Stimulated activated naive B cell treated with anti-CD40 and anti-IgM and Interleukin-4, amounts not matched to agents 10 μg/mL and 1 μg/mL and 100 μg/mL, for 72 hours (primary cell): ENCODE measurements at places on chromosomes 7 and 10.

GRCh38 chr10:43203448-43204041, 63.3 kb downstream of the RASGEF1A start:
- peaks cover 4% of the 10 kb centered on the region for H3K4me1 ChIP-seq
- H3K36me3 ChIP-seq: no peaks in the 10 kb centered on the region
- H3K4me3 ChIP-seq: peak overlapping the region; percentile 61
- no peak for DNase-seq
- no peak overlapping the region for H3K27ac ChIP-seq
- no peaks in the 10 kb centered on the region for H3K27me3 ChIP-seq

DNA sequence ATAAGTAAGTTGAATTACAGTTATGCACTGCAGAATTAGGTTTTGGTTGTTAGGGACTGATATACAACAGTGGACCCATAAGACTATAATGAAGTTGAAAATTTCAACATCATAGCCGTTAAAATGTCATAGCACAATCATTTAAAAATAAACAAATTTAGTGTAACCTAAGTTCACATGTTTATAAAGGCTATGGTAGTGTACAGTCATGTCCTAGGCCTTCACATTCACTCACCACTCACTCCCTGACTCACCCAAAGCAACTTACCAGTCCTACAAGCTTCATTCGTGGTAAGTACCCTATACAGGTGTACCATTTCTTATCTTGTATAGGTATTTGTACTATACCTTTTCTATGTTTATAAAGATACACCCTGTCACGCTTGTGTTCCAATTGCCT, 113.7 kb downstream of the RAB11FIP2 start:
- no peak for DNase-seq
- H3K4me1 ChIP-seq: no peaks in the 10 kb centered on the region
- H3K4me3 ChIP-seq: no peak overlapping the region
- H3K36me3 ChIP-seq: no peaks in the 10 kb centered on the region
- no peak overlapping the region for H3K27ac ChIP-seq

GRCh38 chr7:157132796-157133195, 5.9 kb upstream of the UBE3C start:
- H3K4me3 ChIP-seq: no peak overlapping the region
- no peaks in the 10 kb centered on the region for H3K36me3 ChIP-seq
- H3K4me1 ChIP-seq: peaks cover 4% of the 10 kb centered on the region

GRCh38 chr7:84191261-84191660, 3.3 kb downstream of the SEMA3A start:
- peaks cover 10% of the 10 kb centered on the region for H3K27me3 ChIP-seq
- DNase-seq: no peak
- H3K4me3 ChIP-seq: no peak overlapping the region
- H3K36me3 ChIP-seq: no peaks in the 10 kb centered on the region
- H3K4me1 ChIP-seq: peaks cover 18% of the 10 kb centered on the region

GRCh38 chr10:104630731-104631130, 10.4 kb upstream of the SORCS3 start:
- no peaks in the 10 kb centered on the region for H3K36me3 ChIP-seq
- peaks cover 17% of the 10 kb centered on the region for H3K27me3 ChIP-seq
- no peaks in the 10 kb centered on the region for H3K4me1 ChIP-seq
- no peak for DNase-seq
- H3K4me3 ChIP-seq: no peak overlapping the region
- H3K27ac ChIP-seq: no peak overlapping the region

DNA sequence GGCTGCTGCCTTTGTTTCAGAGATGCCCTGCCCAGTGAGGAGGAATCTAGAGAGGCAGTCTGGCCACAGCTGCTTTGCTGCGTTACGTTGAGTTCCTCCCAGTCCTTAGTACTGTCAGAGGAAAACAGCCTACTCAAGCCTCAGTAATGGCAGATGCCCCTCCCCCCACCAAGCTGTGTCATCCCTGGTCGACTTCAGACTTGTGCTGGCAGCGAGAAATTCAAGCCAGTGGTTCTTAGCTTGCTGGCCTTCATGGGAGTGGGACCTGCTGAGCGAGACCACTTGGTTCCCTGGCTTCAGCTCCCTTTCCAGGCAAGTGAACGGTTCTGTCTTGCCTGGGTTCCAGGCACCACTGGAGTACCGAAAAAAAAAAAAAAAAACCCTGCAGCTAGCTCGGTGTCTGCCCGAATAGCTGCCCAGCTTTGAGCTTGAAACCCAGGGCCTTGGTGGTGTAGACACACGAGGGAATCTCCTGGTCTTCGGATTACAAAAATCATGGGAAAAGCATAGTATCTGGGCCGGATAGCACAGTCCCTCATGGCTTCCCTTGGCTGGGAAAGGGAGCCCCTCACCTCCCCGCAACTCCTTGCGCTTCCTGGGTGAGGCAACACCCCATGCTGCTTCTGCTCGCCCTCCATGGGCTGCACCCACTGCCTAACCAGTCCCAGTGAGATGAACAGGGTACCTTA, 9.1 kb downstream of the SDHAF3 start:
- H3K27me3 ChIP-seq: no peaks in the 10 kb centered on the region
- H3K27ac ChIP-seq: no peak overlapping the region
- no peak overlapping the region for H3K4me3 ChIP-seq
- peaks cover 19% of the 10 kb centered on the region for H3K4me1 ChIP-seq

- no peak overlapping the region for H3K4me3 ChIP-seq
- no peaks in the 10 kb centered on the region for H3K4me1 ChIP-seq
- DNase-seq: no peak
- no peaks in the 10 kb centered on the region for H3K36me3 ChIP-seq
- H3K27me3 ChIP-seq: no peaks in the 10 kb centered on the region
Observed at GRCh38 chr7:14242175-14242574, 252.7 kb upstream of the ETV1 start.

DNA sequence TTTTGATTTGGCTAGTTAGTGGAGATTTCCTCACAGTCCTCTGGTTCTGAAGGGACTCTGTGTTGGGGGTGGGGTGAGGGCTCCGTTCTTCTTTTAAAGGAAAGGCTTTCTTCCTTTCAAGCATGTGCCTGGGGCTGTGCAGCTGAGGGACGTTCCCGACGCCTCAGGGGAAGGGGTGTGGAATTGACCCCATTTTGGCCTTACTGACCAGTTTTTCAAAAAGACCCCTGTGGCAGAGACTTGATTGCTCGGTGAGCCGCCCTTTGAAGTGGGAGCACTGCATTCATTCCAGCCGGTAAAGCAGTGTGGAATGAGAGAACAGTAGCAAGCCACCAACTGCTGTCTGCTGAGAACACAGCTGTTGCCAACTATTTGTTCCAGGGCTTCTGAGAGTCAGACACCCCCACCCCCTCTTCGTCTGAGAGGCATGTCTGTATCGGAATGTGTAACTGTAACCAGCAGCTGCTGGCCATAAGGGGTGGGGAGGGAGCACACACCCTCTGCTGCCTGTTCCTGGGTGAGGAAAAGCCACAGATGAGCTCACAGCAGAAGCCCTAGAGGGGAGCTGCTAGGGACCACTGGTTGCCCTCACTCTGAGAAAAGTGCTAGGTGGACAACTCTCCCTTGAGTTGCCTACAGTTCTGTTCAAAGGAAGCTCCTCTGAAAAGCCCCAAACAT, 33.2 kb downstream of the WBP1L start:
- no peaks in the 10 kb centered on the region for H3K27me3 ChIP-seq
- no peak for DNase-seq
- no peak overlapping the region for H3K27ac ChIP-seq

- H3K4me3 ChIP-seq: no peak within 1 kb of the TSS
- no peak within 1 kb of the TSS for H3K27ac ChIP-seq
- no peaks in the 10 kb centered on the region for H3K27me3 ChIP-seq
Observed at GRCh38 chr7:1555813-1556543, at the start of gene TMEM184A. TSS of gene TMEM184A (minus strand) at chr7:1556205. CDS start at chr7:1555484, 721 bp downstream.

DNA sequence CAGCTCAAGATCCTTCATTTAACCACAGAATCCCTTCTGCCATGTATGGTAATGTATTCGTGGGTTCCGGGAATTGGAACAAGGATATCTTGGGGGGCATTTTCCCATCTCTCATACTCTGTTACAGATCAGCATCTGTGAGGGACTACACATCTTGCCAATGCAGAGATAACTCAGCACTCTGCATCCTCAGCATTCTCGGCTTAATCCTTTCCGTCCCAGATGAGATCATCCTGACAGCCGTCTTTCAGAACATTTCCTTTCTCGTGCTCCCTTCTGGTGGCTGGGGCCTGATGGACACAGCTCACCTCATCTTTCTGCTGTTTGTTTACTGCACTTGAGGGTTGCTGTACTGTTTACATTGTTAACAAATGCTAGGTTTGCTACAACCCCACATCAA, 25.3 kb downstream of the FKBP6 start:
- H3K27me3 ChIP-seq: peaks cover 6% of the 10 kb centered on the region
- H3K4me3 ChIP-seq: no peak overlapping the region
- H3K4me1 ChIP-seq: peaks cover 6% of the 10 kb centered on the region
- H3K27ac ChIP-seq: no peak overlapping the region
- H3K36me3 ChIP-seq: peaks cover 5% of the 10 kb centered on the region
- DNase-seq: no peak

GRCh38 chr10:21311426-21311825, 214.1 kb downstream of the SKIDA1 start:
- H3K36me3 ChIP-seq: no peaks in the 10 kb centered on the region
- H3K4me1 ChIP-seq: no peaks in the 10 kb centered on the region
- H3K27me3 ChIP-seq: no peaks in the 10 kb centered on the region
- no peak overlapping the region for H3K4me3 ChIP-seq

- H3K27me3 ChIP-seq: no peaks in the 10 kb centered on the region
- no peaks in the 10 kb centered on the region for H3K36me3 ChIP-seq
- no peak for DNase-seq
- no peak overlapping the region for H3K27ac ChIP-seq
- no peaks in the 10 kb centered on the region for H3K4me1 ChIP-seq
Observed at GRCh38 chr10:71547876-71548846, 151.4 kb downstream of the CDH23 start.

DNA sequence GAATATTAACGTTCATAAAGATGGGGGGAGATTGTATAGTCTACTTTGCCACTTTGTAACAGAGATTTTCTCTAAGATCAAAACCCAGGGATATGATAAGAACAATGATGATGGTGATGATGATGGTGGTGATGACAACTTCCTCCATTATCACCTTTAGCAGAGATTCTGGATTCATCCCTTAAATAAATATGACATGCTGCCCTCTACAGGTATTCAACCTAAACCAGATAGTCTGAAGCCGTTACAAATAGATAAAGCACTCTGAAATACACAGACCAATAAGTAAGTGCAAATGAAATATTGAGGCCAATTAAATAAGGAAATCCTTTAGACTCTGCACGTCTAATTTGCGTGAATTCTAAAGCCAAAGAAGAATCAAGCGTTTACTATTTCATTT, 211.5 kb downstream of the CREB5 start:
- H3K4me3 ChIP-seq: no peak overlapping the region
- H3K36me3 ChIP-seq: no peaks in the 10 kb centered on the region
- no peak overlapping the region for H3K27ac ChIP-seq
- peaks cover 9% of the 10 kb centered on the region for H3K27me3 ChIP-seq
- DNase-seq: no peak
- no peaks in the 10 kb centered on the region for H3K4me1 ChIP-seq

GRCh38 chr10:125531465-125531864, 151.5 kb downstream of the TEX36 start:
- H3K4me1 ChIP-seq: no peaks in the 10 kb centered on the region
- no peaks in the 10 kb centered on the region for H3K36me3 ChIP-seq
- H3K4me3 ChIP-seq: no peak overlapping the region
- H3K27ac ChIP-seq: no peak overlapping the region

GRCh38 chr7:47440320-47440719, 141.6 kb downstream of the TNS3 start:
- no peak overlapping the region for H3K4me3 ChIP-seq
- H3K4me1 ChIP-seq: peaks cover 7% of the 10 kb centered on the region
- no peak for DNase-seq
- no peaks in the 10 kb centered on the region for H3K27me3 ChIP-seq
- H3K27ac ChIP-seq: no peak overlapping the region

DNA sequence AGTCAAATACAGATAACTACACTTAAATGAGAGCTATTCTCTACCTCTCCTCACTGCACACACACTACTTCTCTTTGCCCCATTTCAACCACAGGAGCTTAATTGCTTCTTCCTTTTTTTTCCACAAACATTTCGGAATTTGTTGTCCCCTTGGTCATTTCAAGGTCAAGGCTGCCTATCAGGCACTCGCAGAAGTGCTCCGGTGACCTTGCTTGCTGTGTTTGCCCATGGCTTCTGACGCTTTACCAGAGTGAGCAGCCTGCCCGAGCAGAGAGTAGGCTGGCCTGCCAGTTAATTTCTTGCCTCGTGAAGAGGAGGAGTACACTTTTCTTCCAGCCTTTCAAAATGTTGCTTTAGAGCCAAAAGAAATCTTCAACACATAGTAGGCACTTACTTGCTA, 297.1 kb upstream of the LRGUK start:
- DNase-seq: no peak
- no peaks in the 10 kb centered on the region for H3K4me1 ChIP-seq
- peaks cover 32% of the 10 kb centered on the region for H3K36me3 ChIP-seq
- no peak overlapping the region for H3K4me3 ChIP-seq
- H3K27me3 ChIP-seq: no peaks in the 10 kb centered on the region
- no peak overlapping the region for H3K27ac ChIP-seq

DNA sequence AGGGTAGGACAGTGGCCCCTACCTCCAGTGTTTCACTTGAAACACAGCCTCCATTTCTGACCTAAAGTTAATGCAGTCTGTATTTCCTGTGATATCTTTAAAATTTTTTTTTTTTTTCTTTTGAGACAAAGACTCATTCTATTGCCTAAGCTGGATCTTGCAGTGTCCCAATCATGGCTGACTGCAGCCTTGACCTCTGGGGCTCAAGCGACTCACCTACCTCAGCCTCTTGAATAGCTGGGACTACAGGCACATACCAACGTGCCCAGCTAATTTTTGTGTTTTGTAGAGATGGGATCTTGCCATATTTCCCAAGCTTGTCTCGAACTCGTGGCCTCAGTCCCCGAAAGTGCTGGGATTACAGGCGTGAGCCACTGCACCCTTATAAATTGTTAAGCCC, 16.7 kb upstream of the MGAM2 start:
- H3K27me3 ChIP-seq: no peaks in the 10 kb centered on the region
- no peaks in the 10 kb centered on the region for H3K4me1 ChIP-seq
- no peak overlapping the region for H3K27ac ChIP-seq
- H3K36me3 ChIP-seq: no peaks in the 10 kb centered on the region

- H3K4me1 ChIP-seq: peaks cover 14% of the 10 kb centered on the region
- H3K4me3 ChIP-seq: no peak overlapping the region
- H3K27ac ChIP-seq: peak overlapping the region; percentile 89
Observed at GRCh38 chr7:1890289-1891235, 220.5 kb downstream of the ELFN1 start.

DNA sequence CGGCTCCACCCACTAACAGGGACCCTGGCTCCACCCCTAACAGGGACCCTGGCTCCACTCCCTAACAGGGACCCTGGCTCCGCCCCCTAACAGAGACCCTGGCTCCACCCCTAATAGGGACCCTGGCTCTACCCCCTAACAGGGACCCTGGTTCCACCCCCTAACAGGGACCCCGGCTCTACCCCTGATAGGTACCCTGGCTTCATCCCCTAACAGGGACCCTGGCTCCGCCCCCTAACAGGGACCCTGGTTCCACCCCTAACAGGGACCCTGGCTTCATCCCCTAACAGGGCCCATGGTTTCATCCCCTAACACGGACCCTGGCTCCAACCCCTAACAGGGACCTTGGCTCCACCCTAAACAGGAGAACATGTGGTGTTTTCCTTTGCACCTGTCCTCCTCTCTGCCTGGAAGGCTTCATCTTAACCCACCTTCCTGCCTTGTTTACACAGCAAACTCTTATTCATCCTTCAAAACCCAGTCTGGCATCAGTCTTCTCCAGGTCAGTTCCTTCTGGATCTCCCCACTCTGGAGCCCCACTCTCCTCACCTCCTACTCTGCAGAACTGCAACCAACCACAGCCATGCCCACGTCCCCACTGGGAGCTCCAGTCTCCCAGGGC, 58.0 kb downstream of the CHST15 start:
- H3K36me3 ChIP-seq: peaks cover 7% of the 10 kb centered on the region
- no peak for DNase-seq
- H3K4me3 ChIP-seq: peak overlapping the region; percentile 78
- no peaks in the 10 kb centered on the region for H3K27me3 ChIP-seq

- H3K36me3 ChIP-seq: no peaks in the 10 kb centered on the region
- no peaks in the 10 kb centered on the region for H3K4me1 ChIP-seq
- H3K27me3 ChIP-seq: peaks cover 1% of the 10 kb centered on the region
Observed at GRCh38 chr10:44042075-44042770, 342.7 kb downstream of the CXCL12 start.
